ENCODE measurements at places on chromosomes 2 and 18. TPM values are rescaled to one million over a fixed set of nuclear protein-coding genes. Genes with fewer than 3 reads are reported as not detected.

GRCh38 chr2:12043131-12043530, 296.7 kb downstream of the LPIN1 start:
- DNase-seq: no peak

DNA sequence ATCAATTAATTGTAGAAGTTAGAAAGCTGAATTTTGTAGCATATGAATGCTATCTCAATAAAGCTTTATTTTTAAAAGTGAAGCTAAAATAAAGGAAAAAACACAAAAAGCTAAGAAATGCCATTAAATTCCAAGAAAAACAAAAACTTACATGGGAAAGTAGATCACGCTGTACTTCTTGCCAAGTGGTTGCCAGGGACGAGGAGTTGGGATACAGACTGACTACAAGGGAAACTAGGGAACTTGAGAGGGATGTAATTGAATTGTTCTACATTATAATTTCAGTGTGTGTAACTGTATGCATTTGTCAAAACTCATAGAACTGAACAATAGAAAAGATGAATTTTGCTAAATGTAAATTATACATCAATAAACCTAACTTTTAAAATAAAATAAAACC, 108.1 kb downstream of the DYM start:
- no peak for DNase-seq

CTAGE1 gene
- not detected for total RNA-seq

TAF4B gene
- total RNA-seq: 3.8 TPM

IL18RAP gene
- total RNA-seq: 7.2 TPM

DPP4 gene
- 122 TPM for total RNA-seq

- DNase-seq: no peak
These were observed 101.5 kb downstream of the ZNF532 start for GRCh38 chr18:58966005-58966677.

GRCh38 chr2:127705391-127706065, 4.2 kb downstream of the SFT2D3 start:
- no peak for DNase-seq
